Transverse colon (tissue), 4 donors: ENCODE measurements at places on chromosomes 13 and 19. TPM values are rescaled to one million over a fixed set of nuclear protein-coding genes. Genes with fewer than 3 reads are reported as not detected.
A peak's percentile ranks its signal among the peaks of the same experiment; 100 is the strongest.

GRCh38 chr19:41443813-41444455 lies 978 bp downstream of the ERICH4 start:
- H3K36me3 ChIP-seq: no peaks in the 10 kb centered on the region
- H3K27ac ChIP-seq: no peak overlapping the region
- DNase-seq: peak; percentile 3
- peaks cover 10% of the 10 kb centered on the region for H3K4me1 ChIP-seq
- H3K27me3 ChIP-seq: peaks cover 21% of the 10 kb centered on the region

GRCh38 chr13:110921695-110922094 lies 6.8 kb upstream of the ANKRD10 start:
- peaks cover 15% of the 10 kb centered on the region for H3K27me3 ChIP-seq
- no peaks in the 10 kb centered on the region for H3K36me3 ChIP-seq
- DNase-seq: no peak
- no peak overlapping the region for H3K27ac ChIP-seq

GRCh38 chr13:34459856-34460255 lies 482.2 kb upstream of the NBEA start:
- no peaks in the 10 kb centered on the region for H3K27me3 ChIP-seq
- no peak overlapping the region for H3K4me3 ChIP-seq
- no peak overlapping the region for H3K27ac ChIP-seq
- H3K36me3 ChIP-seq: no peaks in the 10 kb centered on the region
- H3K4me1 ChIP-seq: peaks cover 5% of the 10 kb centered on the region

DNA sequence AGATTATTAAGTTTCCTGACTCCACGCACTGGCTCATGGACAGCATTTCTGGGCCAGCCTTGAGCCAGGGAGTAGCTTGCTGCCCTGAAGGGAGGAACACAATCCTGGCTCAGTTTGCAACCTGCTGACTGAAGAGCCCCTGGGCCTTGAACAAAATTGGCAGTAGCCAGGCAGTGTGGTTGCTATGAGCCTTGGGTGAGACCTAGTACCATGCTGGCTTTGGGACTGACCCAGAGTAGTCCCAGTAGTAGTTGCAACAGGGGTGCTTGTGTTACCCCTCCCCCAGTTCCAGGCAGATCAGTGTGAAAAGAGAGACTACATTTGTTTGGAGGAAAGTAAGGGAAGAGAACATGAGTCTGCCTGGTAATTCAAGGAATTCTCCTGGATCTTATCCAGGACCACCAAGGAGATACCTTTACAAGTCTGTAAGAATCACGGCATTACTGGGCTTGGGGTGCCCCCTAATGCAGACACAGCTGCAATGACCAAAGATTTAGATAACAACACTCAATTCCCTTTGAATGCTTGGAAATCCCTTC lies 22.0 kb downstream of the ITGBL1 start:
- DNase-seq: no peak
- H3K4me3 ChIP-seq: no peak overlapping the region
- no peak overlapping the region for H3K27ac ChIP-seq
- no peaks in the 10 kb centered on the region for H3K4me1 ChIP-seq
- H3K27me3 ChIP-seq: no peaks in the 10 kb centered on the region
- no peaks in the 10 kb centered on the region for H3K36me3 ChIP-seq

DNA sequence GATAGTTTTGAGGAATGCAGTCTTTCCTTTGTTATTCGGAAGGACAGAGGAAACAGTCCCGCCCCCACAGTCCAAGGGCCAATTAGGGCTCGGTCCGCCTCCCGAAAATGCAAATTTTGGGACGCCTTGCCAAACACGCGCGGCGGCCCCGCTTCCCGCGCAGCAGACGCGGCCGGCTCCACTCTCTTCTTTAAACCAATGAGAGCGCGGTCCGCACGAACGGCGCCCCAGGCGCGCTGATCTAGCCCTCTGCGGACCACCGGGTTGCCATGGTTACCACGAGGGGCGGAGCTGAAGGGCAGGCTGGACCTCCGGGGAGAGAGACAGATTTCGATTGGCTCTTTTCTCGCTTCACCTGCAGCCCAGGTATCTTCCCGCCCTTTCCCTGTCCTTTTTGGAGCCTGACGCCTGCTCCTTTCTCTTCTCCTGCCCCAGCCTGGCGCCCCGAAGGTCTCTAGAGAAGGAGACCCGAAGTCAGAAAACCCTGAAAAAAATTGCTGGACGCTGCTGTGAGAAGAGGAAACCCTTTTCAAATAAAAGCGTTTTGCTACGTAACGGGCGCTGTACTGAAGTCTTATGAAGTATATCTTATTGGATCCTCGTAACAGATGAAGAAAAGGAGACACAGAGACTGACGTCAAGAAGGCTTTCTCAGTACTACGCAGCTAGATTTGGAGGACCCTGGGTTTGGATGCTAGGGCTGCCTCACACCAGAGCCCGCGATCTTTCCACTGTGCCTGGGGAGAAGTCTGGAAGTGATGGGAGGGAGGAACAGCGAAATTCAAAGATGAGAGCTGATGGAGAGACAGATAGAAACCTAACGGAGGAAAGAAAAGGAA lies 2.0 kb downstream of the PTH2 start:
- peaks cover 27% of the 10 kb centered on the region for H3K4me1 ChIP-seq
- no peak overlapping the region for H3K27ac ChIP-seq
- peaks cover 100% of the 10 kb centered on the region for H3K27me3 ChIP-seq
- no peak overlapping the region for H3K4me3 ChIP-seq
- DNase-seq: peak; percentile 42

- H3K4me1 ChIP-seq: peaks cover 9% of the 10 kb centered on the region
- no peaks in the 10 kb centered on the region for H3K27me3 ChIP-seq
- no peaks in the 10 kb centered on the region for H3K36me3 ChIP-seq
Measured at GRCh38 chr19:38001158-38001781, 94.3 kb downstream of the SIPA1L3 start.

DNA sequence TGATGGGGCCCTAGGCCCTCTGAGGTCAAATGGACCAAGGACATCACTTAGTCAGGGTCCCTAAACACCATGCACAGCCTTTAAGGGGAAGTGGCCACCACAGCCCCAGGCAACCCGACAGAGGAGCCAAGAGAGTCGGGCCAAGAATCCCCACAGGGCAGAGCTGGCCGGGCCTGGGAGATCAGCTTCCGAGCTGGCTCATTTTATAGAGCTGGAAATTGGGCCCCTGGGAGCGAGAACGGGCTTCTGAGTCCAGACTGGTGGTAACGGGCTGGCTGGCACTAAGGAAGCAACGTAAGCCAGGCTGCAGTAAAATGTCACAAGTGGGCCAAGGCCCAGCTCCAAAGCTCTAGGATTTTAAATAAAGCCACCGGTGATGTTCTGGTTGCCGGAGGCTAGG lies 51.1 kb downstream of the HSPH1 start:
- no peaks in the 10 kb centered on the region for H3K4me1 ChIP-seq
- H3K36me3 ChIP-seq: no peaks in the 10 kb centered on the region
- no peak overlapping the region for H3K27ac ChIP-seq

DNA sequence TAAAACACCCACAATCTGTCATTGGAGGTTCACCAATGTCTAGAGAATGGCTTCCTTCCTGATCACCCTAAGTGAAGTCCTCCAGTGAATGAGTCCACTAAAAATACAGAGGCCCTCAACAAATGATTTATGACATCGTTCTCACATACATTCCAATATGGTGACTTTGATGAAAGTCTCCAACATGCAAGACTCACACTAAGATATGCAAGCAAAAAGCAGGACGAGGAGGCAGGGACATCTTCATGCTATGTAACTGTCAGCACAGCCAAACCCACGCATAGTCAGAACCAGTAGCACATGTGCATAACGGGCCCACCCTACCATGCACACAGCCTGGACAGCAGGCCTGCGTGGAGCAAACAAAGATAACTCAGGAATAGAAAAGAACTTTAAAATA lies 16.6 kb upstream of the LSM14A start:
- DNase-seq: no peak
- no peak overlapping the region for H3K4me3 ChIP-seq
- H3K27ac ChIP-seq: no peak overlapping the region
- H3K4me1 ChIP-seq: no peaks in the 10 kb centered on the region
- H3K27me3 ChIP-seq: no peaks in the 10 kb centered on the region
- no peaks in the 10 kb centered on the region for H3K36me3 ChIP-seq

DNA sequence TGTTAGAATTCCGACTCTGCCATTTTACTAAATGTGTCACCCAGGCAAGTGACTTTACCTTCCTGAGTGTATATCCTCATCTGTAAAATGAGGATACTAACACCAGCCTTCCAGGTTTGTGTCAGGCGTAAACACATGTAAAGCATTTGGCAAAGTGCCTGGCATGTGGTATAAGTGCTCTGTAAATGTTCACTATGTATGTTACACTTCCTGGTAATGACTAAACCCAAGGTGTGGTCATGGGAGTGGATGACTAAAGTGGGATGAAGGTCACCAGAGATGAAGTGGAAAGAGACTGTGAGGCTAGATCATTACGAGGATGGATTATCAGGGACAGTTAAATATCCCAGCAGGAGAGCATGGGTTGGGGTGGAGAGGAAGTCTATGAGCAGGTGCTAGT lies 25.6 kb downstream of the DEDD2 start:
- DNase-seq: peak; percentile 84
- peak overlapping the region; percentile 89 for H3K27ac ChIP-seq
- H3K27me3 ChIP-seq: no peaks in the 10 kb centered on the region

DNA sequence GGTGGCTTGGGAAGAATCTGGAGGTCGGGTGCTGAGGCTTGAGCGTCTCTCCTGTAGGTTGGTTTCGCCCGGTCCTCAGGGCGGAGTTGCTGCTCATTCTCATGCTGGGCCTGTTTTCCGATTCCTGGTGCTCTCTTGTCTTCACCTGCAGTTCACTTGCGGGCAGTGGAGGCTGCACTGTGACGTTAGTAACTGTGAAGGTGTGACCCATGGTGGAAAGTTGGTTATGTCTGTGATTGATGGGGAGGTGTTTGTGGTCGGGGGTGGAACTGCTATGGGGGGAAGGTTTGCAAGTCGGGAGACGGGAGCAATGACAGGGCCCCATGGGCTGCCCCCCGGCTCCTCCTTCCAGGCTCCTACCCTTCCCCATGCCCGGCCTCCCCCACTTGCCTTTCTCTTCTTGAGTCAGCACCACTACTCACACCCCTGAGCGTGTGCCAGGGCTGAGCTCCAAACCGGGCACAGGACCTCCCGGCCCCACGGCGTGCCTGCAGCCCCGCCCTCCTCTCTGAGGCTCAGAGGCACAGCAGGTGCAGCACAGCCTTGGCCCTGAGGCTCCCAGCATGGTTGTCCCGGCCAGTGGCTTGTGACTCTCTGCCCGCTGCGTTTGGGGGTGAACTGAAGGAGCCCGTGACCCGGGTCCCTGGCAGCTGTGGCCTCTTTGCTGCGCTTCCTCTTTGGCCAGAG lies 79.1 kb downstream of the ATP11A start:
- no peaks in the 10 kb centered on the region for H3K36me3 ChIP-seq
- no peaks in the 10 kb centered on the region for H3K4me1 ChIP-seq
- no peak overlapping the region for H3K4me3 ChIP-seq
- H3K27me3 ChIP-seq: no peaks in the 10 kb centered on the region
- DNase-seq: peak; percentile 23
- H3K27ac ChIP-seq: no peak overlapping the region

Gene ZSCAN4
- not detected for total RNA-seq

Gene CFAP97D2
- total RNA-seq: not detected
